ENCODE measurements at places on chromosomes 3 and 15.

GRCh38 chr3:44643024-44643423, 5.5 kb upstream of the ZNF35 start:
- no peak for DNase-seq
- no peaks in the 10 kb centered on the region for H3K27me3 ChIP-seq
- H3K4me1 ChIP-seq = no peaks in the 10 kb centered on the region
- H3K4me3 ChIP-seq = no peak overlapping the region

DNA sequence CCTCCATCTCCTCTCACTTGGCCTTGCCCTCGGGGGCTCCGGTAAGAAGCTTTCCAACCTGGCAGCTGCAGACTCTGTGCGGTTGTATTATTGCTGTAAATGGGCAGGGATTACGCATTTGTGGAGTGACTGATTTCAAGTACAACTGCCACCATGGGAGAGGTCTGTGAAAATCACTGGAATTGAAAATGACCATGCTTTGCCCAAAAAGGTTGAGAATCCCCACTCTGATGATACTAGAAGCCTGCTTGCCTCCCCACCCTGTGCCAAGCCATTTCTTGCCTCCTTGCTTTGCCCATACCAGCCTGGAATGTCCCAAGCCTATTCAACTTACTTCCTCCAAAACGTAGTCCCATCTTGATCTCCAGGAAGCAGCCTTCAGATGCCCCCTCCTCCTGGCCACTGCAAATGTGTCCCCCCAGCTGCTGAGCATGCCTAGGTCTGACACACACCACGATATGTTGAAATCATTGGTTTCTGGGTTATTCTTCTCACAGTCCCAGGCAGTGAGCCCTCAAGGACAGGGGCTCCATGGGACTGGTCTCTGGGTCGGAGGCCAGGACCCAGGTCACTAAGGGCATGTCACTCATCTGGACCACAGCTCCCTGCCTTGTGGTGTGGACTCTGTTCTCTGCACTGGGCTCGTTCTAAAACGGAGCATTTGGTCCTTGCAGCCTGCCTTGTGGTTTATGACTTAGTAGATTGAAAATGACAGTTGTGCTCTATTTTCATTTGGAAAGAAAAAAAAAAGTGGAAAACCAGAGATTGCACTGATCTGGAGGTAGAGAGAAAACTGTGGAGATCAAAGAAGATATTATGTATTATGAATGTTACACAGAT, 42.9 kb downstream of the SMAD3 start:
- H3K27ac ChIP-seq = peak overlapping the region; percentile 2
- no peak overlapping the region for H3K4me3 ChIP-seq
- no peak for DNase-seq

- H3K4me1 ChIP-seq = no peaks in the 10 kb centered on the region
- H3K36me3 ChIP-seq = no peaks in the 10 kb centered on the region
- H3K4me3 ChIP-seq = no peak overlapping the region
- H3K27me3 ChIP-seq = no peaks in the 10 kb centered on the region
Measured at GRCh38 chr3:107680698-107681097, 157.9 kb downstream of the BBX start.

GRCh38 chr15:30042556-30042955, 40.2 kb upstream of the GOLGA8J start:
- H3K27me3 ChIP-seq = no peaks in the 10 kb centered on the region
- no peak overlapping the region for H3K27ac ChIP-seq
- no peaks in the 10 kb centered on the region for H3K4me1 ChIP-seq

GRCh38 chr15:69559440-69560190, 107.0 kb downstream of the RPLP1 start:
- H3K36me3 ChIP-seq = no peaks in the 10 kb centered on the region
- no peak for DNase-seq
- no peak overlapping the region for H3K4me3 ChIP-seq
- H3K4me1 ChIP-seq = no peaks in the 10 kb centered on the region

DNA sequence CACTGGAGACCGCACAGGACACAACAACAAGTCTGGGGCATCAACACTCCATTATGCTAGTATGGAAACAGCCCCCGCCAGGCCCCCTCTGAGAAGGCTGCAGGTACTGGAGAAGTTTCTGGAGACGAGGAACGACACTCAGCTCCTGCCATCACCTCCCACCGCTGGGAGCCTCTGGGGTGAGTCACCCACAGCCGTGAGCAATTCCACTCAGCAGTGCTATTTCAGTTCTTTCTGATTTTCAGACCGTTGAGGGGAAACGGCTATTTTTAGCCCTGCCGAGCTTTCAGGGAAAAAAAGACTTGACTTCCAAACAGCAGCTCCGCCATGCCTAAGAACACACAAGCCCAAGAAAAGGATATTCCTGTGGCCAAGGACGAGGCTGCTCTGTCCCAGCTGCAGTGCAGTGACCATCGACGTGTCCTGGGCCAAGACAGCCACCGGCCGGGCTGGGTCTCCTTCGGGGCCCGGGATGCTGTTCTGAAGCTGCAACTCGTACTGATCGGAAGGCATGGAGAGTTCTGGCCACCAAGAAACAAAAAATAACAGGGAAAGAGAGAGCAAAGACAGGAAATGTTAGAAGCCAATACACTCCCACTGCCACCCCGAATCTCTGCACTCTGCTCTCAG, 40.8 kb downstream of the NUP210 start:
- H3K27me3 ChIP-seq = no peaks in the 10 kb centered on the region
- H3K36me3 ChIP-seq = no peaks in the 10 kb centered on the region
- DNase-seq = peak; percentile 37
- H3K27ac ChIP-seq = peak overlapping the region; percentile 49
